ENCODE measurements at places on chromosomes 2 and 18. TPM values are rescaled to one million over a fixed set of nuclear protein-coding genes. Genes with fewer than 3 reads are reported as not detected.

DNA sequence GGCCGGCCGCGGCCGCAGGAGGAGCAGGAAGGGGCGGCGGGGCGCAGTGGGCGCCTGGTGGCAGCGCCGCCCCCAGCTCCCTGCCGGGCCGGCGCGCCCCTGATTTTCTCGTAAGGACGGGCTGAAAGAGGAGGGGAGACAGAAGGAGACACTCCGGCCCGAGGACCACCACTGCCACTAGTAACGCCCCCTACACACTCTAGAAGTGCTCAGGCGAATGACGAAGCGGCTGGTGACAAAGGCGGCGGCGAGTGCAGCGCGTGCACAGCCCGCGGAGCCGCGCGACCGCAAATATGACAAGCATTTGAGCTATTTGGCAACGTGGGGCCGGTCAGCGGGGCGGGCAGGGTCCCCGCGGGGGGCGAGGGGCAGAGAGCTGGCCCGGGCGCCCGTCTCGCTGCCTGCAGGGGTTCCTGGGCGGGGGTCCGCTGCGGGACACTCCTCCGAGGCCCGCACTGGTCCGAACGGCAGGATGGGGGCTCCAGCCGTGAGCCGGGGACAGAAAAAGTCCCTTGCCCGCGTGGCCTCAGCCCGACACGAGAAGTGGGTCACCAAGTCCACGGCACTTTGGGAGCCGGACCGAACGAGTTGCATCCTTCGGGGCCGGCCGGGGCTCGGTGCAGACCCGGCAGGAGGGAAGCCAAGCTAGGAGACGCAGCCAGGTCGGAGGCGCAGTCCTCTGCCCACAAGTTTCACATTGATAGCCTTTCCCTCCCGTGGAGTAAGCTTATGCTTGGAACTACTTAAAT, 524 bp upstream of the SERTAD2 start:
- DNase-seq, result peak; percentile 85

- DNase-seq, result no peak
These were observed 14.2 kb upstream of the DOCK10 start for GRCh38 chr2:225056330-225057073.

- DNase-seq, result no peak
These were observed 281.5 kb downstream of the ICOS start for GRCh38 chr2:204218040-204218439.

- DNase-seq, result no peak
These were observed 31.2 kb downstream of the ADI1 start for GRCh38 chr2:3488061-3488531.

GRCh38 chr2:138676619-138677021, 103.6 kb downstream of the NXPH2 start:
- DNase-seq, result no peak

Gene HAAO
- total RNA-seq, result 19.0 TPM

Gene CPO
- not detected for total RNA-seq

GRCh38 chr18:48548011-48548771, 9.4 kb downstream of the CTIF start:
- DNase-seq, result peak; percentile 72

Gene NAT8
- total RNA-seq, result not detected

- no peak for DNase-seq
These were observed 86.7 kb upstream of the SLC39A10 start for GRCh38 chr2:195570329-195570728.

DNA sequence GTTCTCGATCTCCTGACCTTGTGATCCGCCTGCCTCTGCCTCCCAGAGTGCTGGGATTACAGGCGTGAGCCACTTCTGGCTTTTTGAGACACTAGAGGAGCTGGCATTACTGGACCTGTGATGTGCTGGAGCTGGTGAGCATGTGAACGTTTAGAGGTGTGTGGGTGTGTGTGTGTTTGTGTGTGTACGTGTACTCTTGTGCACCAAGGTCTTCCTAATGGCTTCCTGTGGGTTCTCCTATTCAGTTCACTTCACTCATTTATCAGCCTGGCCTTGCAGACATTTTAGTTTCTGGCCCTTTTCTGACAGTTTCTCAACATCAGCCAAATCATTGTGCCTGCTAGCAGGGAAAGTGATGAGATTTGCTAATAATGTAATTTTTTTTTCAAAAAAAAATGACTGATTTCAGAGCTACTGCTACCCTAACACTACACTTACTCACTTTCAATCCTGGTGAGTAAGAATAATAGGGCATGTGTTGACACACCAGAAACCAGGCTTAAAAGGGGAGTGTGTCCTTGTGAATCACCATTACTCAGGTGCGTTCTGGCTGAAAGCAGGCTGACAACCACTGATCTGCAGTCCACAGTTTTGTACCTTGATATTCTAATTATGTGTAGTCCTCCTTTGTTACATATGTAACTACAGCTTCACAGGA, 41.0 kb upstream of the ACTR3 start:
- no peak for DNase-seq

- DNase-seq, result peak; percentile 37
These were observed 674.5 kb downstream of the KCNJ3 start for GRCh38 chr2:155372969-155373368.

Gene TUBB8B
- not detected for total RNA-seq

Gene RGPD8
- total RNA-seq, result 55.9 TPM

DNA sequence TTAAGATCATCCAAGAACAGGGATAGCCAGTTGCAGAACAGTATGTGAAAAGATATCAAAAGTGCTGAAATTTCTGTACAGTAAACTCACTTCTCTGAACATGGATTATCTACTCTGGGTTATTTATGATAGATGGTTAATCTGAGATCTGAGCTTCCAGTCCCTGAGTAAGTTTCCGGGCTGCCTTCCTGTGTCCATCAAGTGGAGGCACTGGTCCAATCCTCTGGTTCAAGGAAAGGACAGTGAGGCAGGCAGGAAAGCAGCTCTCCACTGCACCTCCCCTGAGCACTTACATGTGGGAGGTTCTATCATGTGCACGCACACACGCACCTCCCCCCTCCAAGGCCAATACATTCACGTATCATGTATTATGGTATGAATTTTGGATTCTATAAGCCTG, 32.5 kb downstream of the GPR45 start:
- DNase-seq, result peak; percentile 74

- no peak for DNase-seq
These were observed 422.9 kb upstream of the ST6GAL2 start for GRCh38 chr2:107308835-107309234.

DNA sequence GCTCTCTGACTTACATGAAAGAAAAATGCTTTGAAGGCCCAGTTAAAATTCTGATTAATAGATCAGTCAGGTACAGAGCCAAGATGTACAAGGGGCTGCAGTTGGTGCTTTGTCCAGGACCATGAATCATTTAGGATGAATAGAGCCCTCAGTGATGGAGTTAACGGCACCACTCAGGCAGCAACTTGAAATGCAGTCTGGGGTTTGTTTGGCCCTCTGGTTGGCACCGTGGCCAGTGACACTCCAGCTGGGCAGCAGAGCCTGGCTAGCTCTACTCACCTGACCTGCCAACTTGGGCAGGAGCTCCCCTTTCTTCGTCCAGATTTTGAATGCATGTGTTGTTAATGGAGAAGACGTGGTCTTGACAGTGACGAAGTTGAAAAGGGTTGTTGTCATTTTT, 493.0 kb upstream of the ACVR2A start:
- DNase-seq, result no peak

DNA sequence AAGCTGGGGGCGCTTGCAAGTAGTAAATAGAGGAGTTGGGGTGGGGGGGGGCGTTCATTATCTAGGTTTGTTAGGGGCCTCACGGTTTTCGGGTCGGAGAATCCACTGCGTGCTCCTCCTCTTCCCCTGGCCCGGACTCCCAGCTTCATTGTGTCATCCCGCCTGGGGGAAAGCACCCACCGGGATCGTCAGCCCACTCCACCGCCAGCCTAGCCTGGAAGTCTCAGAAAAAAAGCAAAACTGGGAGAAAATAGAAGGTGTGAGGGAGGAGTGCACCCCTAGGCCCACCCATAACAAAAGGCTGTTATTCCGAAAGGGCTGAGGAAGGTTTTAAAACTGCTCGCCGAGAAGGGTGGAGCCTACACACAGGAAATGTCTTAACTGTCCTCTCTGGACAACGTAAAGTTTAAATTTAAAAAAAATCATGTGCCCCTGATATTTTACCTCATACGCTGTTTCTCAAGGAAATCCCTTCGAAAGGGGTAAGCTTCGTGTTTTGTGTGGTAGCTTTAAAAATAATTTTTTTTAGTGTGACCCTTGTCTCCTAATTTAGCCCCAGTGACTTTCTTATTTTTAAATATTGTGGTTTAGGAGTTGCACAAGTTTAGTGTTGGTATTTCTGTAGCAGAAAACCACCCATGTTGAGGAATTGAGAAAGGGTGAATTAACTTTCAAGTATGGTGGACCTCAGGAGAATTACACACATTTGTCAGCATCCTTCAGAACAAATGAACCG, 104.2 kb downstream of the SPTBN1 start:
- peak; percentile 65 for DNase-seq

- DNase-seq, result no peak
These were observed 132.1 kb downstream of the TFCP2L1 start for GRCh38 chr2:121152861-121153260.

DNA sequence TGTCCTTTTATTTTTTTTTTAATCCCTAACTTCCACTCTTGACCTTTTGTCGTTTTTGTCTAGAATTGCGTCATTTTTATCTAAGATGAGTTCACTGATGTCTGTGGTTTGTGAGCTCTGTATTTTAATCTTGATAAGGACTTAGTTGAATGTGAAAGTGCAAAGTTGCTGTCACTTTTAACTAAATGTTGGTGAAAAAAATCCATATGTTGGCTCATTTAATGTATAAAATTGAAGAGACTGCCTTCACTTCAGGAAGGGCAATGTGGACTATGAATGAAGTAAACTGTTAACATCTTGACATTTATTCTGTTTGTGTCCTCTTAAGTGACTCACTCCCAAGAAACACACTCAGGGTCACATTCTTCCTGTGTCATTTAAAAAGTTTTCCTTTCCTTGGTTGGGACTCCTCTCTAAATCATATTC, 256.6 kb upstream of the RASGRP3 start:
- peak; percentile 7 for DNase-seq

Gene PROM2
- 2.4 TPM for total RNA-seq

DNA sequence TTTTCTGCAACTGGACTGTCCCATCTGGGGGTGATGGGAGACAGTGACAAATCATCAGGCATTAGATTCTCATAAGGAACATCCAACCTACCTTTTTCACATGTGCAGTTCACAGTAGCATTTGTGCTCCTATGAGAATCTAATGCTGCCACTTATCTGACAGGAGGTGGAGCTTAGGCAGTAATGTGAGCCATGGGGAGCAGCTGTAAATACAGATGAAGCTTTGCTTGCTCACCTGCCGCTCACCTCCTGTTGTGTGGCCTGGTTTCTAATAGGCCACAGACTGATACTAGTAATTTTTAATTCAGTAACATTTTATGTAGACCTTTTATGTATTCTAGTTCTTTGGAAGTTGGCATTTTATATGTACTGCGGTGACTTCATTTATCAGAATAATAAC, 180.1 kb upstream of the SPOPL start:
- no peak for DNase-seq

- DNase-seq, result no peak
These were observed 65.7 kb upstream of the BCL2L11 start for GRCh38 chr2:111054791-111055691.

DNA sequence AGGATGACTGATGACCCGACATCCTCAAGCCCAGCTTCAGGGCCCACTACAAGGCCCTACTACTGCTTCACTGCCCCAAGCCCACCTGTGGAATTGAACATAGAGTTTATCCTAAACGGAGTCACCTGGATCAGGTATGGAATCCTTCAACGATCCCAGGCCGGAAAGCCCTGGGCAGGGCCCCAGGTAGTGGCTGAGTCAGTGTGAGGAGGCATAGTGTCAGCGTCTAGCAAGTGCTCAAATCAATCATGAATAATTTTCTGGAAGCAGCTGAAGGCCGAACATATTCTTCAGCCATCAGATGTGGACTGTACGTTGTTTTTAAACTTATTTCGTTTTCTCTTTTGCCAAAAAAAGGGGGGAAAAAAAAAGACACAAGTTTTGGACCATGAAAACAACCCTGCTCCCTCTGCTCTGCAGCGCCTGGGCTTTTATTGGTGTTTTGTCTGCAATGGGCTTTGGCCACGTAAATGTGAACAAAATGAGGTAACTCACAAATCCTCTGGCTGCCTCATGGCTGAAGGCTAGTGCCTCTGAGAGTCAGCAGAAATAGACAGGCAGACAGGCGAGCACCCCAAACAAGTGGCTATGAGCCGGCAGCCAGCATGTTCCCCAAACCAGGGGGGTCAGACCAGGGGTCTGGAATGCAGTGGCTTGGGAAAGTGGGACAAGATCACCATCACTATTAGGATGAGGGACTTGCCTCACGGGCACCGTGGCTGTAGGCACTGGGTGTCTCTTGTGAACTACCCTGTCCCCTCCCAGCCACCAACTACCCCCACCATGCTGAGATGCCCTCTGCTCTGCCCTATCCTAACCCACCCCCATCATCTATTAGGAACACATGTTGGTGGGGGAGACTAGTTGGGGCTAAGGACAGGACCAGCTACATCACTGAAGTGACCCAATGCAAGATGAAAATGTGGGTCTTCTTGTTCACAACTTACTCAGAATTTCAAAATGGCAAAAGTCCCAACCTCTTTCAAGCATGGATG, 51.4 kb downstream of the TTC32 start:
- DNase-seq, result no peak

GRCh38 chr2:229169751-229170150, 101.3 kb downstream of the PID1 start:
- DNase-seq, result no peak

Measured in umbilical cord (tissue), 2 donors.